ENCODE measurements at places on chromosomes 13 and 19. TPM values are rescaled to one million over a fixed set of nuclear protein-coding genes. Genes with fewer than 3 reads are reported as not detected.

The GPR12 gene
- total RNA-seq, result 0.19 TPM

- DNase-seq, result peak; percentile 67
Observed at GRCh38 chr19:10288662-10289166, 1.0 kb upstream of the ICAM5 start.

DNA sequence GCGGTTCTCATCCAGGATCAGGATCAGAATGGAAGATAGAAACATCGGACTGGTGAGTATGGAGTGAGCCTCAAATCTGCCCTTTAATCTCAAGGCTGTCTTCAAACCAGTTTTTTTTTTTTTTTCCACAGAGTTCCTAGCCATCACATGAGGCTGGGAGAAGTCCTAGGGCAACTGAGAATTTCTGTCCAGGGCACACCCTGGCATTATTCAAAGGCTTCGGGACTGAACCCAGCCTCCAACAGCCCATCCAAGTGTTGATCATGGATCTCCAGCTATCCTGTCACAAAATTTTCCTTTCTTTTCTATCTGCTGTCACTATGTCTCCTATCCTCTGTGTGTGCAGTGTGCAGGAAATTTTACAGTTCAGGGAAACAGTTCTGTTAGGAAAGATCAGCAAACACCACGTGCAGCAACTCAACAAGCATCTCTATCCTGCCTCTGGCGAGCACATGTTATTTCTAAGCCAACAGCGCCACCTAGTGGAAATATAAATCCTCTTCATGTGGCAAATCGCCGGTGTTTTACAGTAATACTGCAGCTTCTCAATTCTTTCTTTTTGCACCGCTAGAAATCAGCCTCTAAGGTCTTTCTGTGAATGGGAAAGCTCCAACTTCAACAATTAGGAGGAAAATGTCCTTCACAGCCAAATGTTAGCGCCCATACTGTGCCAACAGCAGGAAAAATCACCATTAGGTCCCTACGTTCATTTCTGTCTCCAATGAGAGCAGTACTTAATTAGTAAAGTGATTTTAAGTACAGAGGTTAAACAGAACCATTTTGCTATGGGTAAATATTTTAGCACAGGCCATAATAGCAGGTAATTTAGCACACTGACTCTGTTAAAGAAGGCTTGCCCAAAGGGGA lies 21.4 kb upstream of the ZNF181 start:
- DNase-seq, result no peak

GRCh38 chr13:46492946-46493345 lies 60.0 kb upstream of the LRCH1 start:
- no peak for DNase-seq

The ZNF568 gene
- 7.7 TPM for total RNA-seq

DNA sequence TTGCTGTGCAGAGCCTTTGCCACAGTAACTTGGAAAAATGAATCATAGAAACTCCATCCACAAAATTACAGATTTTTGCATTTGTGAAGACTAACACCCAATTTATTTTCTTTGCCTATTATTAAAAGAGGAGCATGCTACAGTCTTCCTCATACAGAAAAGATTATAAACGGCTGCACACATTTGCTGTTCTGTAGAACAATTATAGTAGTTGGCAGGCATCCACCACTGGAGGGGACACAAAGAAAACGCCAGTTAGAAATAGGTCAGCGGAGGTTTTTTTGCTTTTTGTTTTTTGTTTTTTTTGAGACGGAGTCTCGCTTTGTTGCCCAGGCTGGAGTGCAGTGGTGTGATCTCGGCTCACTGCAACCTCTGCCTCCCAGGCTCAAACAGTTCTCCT lies 51.6 kb downstream of the SACS start:
- DNase-seq, result no peak

GRCh38 chr19:35612224-35612558 lies 344 bp upstream of the HAUS5 start:
- DNase-seq, result no peak

DNA sequence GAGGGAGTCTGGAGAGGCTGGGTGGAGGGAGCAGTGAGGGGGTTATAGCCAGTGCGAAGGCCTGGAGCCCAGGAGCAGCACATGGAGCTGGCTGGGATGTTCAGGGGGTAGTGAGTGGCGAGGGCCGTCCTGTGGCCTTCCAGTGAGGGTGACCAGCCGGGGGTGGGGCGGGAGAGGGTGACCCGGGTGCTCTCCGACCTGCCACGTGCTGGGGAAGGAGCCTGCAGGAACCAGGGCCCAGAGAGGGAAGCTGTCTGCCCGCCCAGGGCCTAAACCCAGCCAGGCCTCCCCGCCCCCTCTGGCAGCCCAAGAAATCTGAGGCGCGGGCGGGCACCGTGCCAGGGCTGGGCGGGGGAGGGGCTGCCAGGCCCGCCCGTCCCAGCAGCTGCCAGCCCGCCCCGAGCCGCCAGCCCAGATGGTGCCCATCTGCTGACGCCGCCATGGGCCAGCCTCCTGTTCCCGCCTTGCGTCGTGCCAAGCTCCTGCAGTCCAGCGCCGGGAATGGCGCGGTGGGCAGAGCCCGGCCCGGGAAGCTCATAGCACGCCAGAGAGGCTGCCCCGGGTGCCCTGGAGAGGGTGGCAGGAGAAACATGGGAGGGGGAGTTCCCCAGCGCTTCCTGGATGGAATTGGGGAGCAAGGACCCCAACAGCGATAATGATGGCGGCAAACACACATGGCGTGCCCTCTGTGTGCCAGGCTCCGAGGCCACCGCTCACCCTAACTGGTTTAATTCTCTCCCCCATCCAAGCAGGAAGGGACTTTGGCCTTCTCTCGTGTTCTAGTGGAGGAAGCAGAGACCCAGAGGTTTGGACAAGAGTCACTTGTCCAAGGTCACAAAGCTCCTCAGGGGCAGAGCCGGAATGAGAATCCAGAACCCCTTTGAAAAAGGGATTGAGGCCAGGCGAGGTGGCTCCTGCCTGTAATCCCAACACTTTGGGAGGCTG lies 21.5 kb downstream of the NFIC start:
- peak; percentile 90 for DNase-seq

The TMPRSS9 gene
- not detected for total RNA-seq

DNA sequence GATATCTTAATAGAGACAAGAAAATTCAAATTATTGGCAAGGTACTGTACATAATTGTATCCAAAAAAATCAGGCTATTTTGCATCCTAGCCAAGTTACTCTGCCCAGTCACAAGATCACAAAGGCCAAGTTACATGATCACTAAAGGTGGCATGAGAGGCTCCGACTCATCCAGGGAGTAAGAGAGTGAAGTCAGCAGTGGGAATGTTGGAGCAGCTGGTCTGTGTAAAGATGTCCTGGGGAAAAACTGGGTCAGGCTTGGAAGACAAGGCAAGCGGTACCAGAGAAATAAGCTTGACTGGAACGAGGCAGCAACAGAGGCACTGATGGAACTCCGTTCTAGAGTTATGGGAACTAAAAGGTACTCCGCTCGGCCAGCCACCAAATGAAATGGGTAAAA lies 50.2 kb upstream of the PSG2 start:
- DNase-seq, result no peak

DNA sequence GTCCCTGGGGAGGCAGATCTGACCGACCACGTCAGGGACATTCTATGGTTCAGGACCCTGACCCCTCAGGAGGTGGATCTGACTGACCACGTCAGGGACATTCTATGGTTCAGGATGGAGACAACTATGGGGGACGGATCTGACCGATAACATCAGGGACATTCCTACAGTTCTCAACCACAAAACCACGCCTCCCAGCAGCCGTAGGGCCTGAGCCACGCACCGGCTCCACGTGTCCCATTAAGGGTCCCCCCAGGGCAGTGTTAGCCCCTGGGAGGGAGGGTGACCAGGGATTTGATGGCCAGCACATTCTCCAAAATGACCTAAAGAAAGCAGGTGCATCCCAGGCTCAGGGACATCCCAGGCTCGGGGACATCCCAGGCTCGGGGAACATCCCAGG lies 49.0 kb upstream of the C13orf46 start:
- peak; percentile 51 for DNase-seq

The PLK5 gene
- not detected for total RNA-seq

DNA sequence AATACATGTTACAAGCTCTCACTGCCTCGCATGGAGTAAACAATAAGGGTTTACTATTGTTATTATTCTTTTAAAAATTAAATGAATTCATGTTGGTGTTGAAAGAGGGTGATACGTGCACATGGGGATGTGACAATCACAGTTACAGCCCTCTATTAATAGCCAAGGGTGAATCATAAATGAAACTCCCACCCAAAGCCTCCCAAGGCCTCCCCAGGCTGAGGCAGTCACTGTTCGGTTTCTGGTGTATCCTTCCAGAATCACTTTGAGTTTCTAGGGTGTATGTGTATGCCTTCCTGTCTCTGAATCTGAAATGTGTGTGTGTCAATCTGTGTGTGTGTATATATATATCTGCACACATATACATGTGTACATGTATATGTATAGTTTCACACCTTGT lies 73.4 kb downstream of the AKAP11 start:
- no peak for DNase-seq

DNA sequence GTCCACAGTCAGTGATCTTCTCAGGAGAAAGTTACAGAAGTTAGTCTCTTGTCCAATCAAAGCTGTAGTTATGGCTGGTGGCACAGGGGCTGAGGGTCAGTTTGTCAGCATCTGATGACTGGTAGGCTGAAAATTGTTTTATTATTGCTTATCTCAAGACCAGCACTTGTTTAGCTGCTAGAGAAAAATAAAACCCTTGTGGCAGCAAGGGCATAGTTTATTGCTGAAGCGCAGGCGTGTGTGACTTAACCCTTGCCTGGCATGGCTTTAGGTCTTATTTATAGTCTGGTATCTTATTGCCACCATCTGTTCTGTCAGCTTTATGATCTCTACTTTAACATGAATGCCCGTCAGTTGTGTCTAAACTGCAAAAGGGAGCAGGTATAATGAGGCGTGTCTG lies 154.7 kb downstream of the USP12 start:
- no peak for DNase-seq

The RNF225 gene
- total RNA-seq, result not detected

- DNase-seq, result no peak
Observed at GRCh38 chr19:42594617-42595489, at the start of gene CEACAM8. TSS of gene CEACAM8 (minus strand) at chr19:42594924. CDS start at chr19:42594828, 96 bp downstream.

The LGI4 gene
- 10.0 TPM for total RNA-seq

DNA sequence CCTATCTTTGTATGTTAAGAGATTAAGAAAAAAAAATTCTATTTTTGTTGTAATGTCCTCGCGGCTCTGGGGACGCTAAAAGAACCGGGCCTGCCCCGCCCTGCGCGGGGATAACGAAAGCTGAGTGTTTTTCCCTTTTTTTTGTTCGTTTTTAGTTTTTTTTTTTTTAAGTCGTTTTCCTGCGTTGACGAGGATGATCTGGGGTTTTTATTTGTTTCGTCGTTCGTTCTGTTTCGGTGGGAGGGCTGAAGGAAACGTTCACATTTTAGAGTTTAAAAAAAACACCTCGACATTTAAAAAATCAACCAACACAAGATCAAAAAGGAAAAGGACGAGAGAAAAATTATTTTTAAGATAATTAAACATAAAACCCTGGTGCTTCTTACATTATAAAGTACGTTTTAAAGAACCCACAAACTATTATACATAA lies 5.6 kb downstream of the LYL1 start:
- no peak for DNase-seq

The PNMA8C gene
- total RNA-seq, result not detected

GRCh38 chr13:97653443-97654140 lies 219.6 kb downstream of the RAP2A start:
- no peak for DNase-seq

DNA sequence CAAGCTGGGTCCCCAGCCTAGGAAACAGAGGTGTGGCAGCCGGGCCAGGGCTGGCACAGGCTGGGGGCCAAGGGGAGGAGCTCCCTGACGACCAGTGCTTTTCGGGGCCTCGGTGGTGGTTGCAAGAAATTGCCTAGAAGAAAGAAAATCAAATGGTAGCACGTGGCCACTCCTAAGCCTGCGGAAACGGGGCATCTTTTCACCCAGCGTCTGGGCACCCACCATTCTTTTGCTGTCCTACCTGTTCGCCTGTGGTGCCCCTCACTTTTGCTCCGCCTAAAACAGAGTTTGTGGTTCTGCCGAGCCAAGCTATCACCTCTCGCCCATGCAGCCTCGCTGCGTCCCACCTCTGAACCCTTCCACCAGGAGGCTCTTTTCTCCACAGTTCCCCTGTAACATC lies 7.1 kb upstream of the KRTDAP start:
- DNase-seq, result no peak

- DNase-seq, result no peak
Observed at GRCh38 chr19:10043286-10043927, 30.1 kb downstream of the RDH8 start.

The HSPH1 gene
- 74.7 TPM for total RNA-seq

DNA sequence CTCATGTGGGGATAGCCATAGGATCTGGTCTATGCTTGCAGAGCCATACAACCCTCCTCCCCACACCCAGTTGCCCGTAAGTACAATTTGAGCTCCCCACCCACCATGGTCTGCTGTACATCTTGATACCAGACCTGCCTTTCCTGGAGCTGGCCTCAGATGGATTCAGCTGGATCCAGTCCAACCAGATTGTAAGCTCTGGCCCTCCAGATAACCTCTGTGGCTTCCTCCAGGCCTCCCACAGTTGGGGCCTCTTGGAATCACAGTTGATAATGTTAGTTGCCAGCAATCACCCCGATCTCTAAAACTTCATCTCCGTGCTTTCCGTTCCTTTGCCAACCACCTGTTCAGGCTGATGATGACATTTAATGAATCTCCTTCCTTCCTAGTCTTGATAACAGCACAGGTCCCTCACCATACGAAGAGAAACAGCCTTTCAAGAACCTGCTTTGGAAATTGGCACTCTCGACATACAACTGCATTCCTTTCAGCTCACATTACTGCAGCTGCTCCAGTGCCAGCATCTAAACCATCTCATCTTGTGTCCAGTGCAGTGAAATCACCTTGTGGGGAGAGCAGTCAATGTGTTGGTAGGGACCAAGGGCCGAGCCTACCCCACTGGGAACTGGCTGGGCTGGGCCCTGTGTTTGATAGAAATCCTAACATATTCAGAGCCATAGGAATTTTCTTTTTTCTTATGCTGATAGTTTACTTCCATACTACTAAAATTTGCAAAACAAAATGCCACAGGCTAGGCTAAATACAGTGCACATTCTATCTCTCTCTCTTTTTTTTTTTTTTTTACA lies 15.1 kb upstream of the FOXO1 start:
- no peak for DNase-seq

The RYR1 gene
- 0.81 TPM for total RNA-seq

DNA sequence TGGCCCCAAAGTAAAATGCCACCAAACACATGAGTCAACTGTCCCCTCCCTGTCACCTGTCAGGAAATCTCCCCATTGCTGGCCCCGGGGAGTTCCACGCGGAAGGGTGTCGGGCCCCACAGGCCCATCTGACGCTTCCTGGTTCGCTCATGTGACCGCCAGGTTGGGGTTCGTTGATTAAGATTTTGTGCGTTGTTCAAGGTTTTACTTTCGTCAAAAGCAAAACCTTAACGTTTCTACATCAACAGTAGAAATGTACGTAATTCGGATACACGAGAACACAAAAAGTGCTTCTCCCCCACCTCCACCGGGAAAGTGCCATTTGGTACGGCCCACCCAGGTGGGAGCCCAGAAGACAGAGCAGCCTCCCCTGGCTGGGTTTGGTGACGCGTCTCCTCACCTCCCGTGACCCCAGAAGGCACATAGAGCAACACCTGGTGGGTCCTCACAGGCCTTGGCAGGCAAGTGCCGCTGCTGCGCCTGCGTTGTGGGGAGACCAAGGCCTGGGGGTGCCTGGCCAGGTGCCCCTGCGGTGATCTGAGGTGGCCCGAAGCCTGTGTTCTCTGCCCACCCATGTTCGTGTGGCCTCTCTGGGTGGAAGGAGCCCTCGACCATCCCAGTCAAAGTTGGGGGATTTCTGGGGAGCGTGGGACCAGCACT lies 161.6 kb downstream of the KDM4B start:
- no peak for DNase-seq

The ZNF547 gene
- 2.4 TPM for total RNA-seq

The EBI3 gene
- total RNA-seq, result 0.73 TPM

Data from Right ventricle myocardium inferior (tissue), 1 donor.